ENCODE measurements at places on chromosomes 4 and X.

DNA sequence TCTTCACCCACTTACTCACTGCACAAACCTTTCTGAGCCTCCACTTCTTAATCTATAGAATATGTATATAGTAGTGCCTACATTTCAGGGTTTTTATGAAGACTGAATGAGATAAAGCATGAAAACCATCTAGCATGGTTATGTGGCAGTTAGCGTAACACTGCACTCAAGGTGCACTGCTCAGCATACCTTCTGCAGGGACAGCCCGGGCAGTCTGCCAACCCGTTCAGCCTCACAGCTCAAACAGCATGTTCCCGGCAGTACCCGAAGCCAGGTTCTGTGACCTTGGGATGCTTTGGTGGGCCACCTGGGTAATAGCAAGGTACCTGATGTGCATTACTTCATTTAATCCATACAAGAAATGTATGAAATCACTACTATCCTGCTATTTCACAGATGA is 81.4 kb downstream of the DOCK11 start:
- DNase-seq: no peak

GRCh38 chrX:44971674-44972073 is 98.7 kb downstream of the KDM6A start:
- DNase-seq: no peak

- DNase-seq: no peak
Observed at GRCh38 chr4:110119337-110119736, 79.1 kb downstream of the ELOVL6 start.

GRCh38 chrX:150148749-150149672 is 210.7 kb upstream of the EOLA2 start:
- DNase-seq: peak; percentile 48

DNA sequence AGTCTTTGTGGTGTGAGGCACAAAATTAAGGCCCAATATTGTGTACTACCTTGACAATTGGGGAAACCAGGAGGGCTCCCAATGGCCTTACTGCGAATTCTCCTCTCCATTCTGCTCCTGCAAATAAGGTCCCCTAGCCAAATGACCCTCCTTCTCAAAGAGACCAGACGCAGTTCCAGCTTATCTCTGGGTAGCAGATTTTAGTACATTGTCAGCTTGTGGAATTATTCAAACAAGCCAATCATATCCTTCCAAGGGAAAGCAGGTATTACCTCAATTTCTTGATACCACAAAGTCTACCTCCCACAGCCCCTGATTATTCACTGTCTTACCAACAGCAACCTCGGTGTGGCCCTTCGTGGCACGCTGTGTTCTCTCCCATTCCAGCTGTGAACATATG is 7.8 kb upstream of the ZBTB33 start:
- no peak for DNase-seq

- DNase-seq: no peak
Observed at GRCh38 chrX:71938371-71938770, 27.7 kb downstream of the NHSL2 start.

DNA sequence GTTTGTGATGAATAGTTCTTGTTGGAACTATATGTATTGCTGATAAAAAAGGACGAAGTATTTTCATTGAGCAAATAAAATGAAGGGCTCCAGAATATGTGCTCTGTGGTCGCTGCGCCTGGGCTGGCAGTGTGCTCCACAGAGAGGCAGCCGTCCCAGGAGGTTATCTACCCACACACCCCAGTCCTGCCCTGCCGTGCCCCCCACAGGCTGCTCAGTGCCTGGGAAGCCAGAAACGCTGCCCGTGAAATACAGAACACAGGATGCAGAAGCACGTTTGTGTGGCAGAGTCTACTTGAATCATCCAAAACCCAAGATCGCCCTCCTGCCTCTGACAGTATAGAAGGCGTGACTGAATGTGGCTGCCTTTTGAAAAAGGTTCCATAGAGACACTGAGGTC is 1.4 kb downstream of the CLDN22 start:
- no peak for DNase-seq

DNA sequence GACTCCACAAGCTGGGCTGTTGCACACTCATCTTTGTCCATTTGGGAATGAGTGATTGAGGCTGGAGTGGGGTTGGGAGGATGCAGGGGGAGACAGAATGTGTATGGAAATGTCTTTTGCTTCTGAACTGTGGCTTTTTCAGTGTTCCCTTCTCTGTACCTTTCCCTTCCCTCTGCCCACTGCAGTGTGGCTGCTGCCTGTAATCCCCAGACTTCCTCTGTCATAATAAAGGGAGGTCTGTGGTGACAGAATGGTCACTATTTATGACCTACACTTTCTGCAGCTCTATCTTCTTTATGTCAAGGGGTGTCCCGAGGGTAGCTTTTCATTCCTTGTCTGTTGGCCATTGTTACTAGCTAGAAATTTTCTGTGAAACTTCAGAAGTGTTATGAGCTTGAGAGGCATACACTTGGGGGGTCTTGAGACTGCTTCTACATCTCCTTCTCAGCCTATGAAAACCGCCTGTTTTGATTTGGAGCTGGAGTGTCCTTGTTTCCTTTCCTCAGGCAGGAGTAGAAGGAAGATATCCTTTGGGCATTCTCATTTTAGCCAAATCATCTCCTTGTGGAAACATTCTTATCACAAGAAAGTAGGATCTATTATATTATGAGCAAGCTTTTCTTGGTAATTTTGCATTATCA is 63.0 kb downstream of the ANK2 start:
- DNase-seq: no peak

DNA sequence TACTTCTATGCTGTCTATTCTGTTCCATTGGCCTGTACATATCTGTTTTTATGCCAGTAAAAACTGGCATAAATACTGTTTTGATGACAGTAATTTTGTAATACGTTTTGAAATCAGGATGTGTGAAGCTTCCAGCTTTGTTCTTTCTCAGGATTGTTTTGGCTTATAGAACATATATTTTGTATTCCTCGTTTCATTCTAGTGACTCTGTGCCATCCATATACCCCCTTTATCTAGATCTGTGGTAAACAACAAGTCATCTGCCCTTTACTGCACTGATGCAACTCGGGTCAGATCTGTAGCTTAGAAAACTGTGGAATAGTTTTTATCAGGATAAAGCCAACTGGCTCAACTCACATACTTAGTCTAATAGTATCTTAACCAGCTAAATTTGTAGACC is 233.7 kb downstream of the PRDM5 start:
- DNase-seq: no peak

DNA sequence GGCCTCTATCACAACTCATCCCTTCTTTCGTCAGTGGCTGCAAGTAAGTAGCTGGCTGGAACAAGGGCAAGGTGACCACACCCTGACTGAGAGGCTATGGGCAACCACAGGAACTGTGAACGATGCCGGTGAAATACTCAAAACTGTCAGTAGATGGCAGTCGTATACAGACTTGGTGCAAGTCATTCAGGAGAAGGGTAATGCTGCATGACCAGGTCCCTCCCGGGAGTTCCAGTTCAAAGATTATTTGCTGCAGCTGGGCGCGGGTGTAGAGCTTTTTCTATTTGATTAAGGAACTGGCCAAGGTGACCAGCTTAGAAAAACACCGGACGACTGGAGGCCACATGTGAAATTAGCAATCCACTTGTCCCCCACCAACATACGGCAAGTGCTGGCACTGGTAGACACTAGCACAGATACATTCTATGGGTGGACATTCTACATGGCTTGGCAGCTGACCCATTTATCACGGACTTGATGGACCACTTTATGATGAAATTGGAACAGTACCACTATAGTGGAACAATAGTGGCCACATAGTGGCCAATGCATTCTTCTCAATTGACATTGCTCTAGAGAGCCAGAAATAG is 726.6 kb downstream of the TRAM1L1 start:
- peak; percentile 88 for DNase-seq

Measured in Caki2 (cell line).